ENCODE measurements at places on chromosomes 12 and 14. TPM values are rescaled to one million over a fixed set of nuclear protein-coding genes. Genes with fewer than 3 reads are reported as not detected.

- no peaks in the 10 kb centered on the region for H3K27me3 ChIP-seq
- H3K4me3 ChIP-seq = no peak overlapping the region
- H3K27ac ChIP-seq = no peak overlapping the region
- DNase-seq = no peak
These were observed 56.2 kb downstream of the ARL6IP4 start for GRCh38 chr12:123036466-123037285.

DNA sequence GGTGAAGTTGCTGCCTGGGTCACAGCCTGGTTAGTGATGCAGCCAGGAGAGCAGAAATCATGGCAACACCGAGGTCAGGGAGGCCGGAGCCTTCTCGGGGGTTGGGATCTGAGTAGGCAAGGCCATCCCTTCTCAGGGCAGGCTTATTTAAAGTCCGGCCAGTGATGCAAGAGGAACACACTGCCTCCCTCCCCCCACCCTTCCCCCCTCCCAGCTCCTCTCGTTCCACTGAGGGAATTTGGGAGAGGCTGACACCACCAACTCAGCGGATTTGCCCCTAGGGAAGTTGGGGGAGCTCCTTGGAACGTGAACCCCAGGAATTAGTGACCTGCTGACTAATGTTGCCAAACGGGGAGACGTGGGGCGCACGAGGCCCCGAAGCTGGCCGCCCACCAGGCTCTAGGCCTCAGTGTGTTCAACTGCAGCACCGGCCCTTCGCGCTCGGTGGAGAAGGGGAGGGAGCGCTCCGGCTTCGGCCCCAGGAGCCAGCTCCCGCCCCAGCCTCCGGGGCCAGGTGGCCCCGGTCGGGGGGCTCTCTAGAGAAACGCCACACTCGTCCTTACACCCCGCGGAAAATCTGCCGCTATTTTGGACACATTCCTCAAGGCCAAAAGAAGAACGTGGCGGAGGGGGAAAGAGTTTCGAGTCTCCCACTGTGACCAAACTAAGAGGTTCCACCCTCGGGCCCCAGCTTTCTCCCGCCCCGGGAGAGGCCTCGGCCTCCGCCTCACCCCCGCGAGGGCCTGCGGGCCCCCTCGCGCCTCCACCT, 1.6 kb downstream of the CTDSP2 start:
- H3K4me1 ChIP-seq = peaks cover 49% of the 10 kb centered on the region
- H3K27ac ChIP-seq = peak overlapping the region; percentile 99
- no peaks in the 10 kb centered on the region for H3K36me3 ChIP-seq

Gene CD163L1
- 0.54 TPM for total RNA-seq

- no peak overlapping the region for H3K4me3 ChIP-seq
- no peaks in the 10 kb centered on the region for H3K36me3 ChIP-seq
These were observed 126.0 kb upstream of the HIF1A start for GRCh38 chr14:61569308-61569707.

DNA sequence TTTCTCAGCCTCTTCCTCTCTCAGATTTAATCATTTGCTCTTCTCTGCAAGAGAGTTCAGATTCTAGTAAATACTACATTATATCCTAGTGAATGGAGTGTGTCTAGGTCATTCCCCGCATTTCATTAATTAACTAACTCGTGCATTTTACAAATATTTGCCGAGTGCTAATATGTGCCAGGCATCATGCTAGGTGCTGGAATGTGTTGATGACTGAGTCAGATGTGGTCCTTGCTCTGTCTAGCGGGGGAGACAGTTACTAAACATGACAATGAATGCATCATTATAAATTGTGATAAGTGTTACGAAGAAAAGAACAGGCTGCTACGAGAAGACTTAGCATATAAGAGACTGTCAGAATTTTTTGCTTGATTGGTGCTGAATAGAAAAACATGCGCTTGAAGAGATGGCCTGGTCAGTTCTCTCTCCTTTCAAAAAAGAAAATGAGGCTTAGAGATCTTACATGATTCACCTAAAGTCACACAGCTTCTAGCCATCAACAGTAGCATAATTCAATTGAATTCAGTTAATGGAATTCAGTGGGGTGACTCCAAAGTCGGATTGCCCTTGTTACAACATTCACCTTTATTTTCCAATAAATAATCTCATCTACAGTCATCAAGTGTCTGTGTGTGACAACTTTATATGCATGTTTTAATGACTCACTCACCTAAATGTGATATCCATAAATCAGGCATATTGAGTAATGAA, 48.7 kb upstream of the MAX start:
- H3K27me3 ChIP-seq = no peaks in the 10 kb centered on the region
- no peaks in the 10 kb centered on the region for H3K4me1 ChIP-seq
- no peak overlapping the region for H3K27ac ChIP-seq
- H3K36me3 ChIP-seq = no peaks in the 10 kb centered on the region

All from thyroid gland (tissue), 4 donors.